Activated naive CD4-positive, alpha-beta T cell treated with anti-CD3 and anti-CD28 coated beads, Interleukin-2, amount 50 U/mL, for 72 hours (primary cell): ENCODE measurements at places on chromosomes 4 and X. TPM values are rescaled to one million over a fixed set of nuclear protein-coding genes. Genes with fewer than 3 reads are reported as not detected.

CC2D2A gene
- total RNA-seq = not detected

GLRA2 gene
- total RNA-seq = not detected

HSFX3 gene
- not detected for total RNA-seq

RASL11B gene
- 0.84 TPM for total RNA-seq

TEX13C gene
- not detected for total RNA-seq

PLAC1 gene
- total RNA-seq = not detected

S100P gene
- total RNA-seq = not detected

IQSEC2 gene
- total RNA-seq = 0.58 TPM

POF1B gene
- total RNA-seq = not detected

FGF13 gene
- total RNA-seq = not detected

PGAM4 gene
- total RNA-seq = 0.53 TPM

TMPRSS11B gene
- total RNA-seq = not detected

SSX7 gene
- total RNA-seq = not detected

BBS12 gene
- total RNA-seq = 0.96 TPM

PNCK gene
- 1.0 TPM for total RNA-seq

GRCh38 chrX:23887451-23887850 is 20.3 kb downstream of the APOO start:
- no peak for DNase-seq

DNA sequence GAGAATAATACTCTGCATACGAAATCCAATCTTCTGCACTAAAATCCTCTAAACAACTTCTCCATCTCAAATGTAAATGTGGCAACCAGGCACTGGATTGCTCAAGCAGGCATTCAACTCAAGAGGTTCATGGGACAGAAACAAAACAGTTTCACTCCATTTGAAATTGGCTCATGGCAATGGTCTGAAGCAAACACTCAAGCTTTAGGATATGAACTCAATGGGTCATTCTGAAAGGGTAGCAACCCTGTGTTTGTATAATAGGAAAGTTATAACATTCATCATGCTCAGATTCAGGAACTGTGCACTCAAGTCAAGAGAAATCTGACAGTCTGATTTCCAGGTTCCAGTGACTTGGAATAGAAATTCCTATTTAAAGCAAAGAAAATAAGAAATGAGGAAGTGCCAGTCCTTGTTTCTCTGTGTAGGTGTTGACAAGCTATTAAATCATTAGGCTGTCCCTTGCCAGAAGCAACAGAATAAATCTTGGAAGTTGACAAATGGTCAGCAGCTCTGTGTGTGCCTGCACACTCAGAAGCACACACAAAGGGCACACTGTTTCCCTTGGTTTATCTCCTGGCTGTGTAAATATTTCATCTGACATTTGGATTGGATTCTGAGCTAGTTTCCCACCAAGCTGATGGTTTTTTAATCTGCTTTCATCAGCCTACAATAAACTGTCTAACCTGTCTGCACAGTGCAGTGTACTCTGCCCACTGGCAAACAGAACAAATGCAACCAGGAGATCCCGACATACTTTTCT is 75.9 kb upstream of the CITED1 start:
- DNase-seq = no peak

DNA sequence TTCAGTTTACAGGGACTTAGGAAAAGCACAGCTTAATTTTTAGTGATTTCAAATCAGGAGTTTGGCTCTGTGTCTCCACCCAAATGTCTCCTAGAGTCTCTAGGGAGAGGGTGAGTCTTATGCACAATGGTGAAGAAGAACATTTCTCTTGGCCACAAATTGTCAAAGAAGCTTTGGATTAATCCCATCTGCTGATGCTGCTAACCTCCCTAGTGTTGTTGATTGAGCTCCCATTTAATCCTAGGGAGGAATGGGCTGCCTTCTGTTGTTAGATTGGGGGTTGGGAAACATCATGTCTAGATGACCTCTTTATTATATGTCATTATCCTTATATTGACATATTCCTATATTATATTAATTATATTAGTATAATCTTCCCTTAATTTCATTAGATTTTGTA is 50.0 kb upstream of the PASD1 start:
- DNase-seq = no peak

- peak; percentile 2 for DNase-seq
Observed at GRCh38 chrX:50881028-50881427, 29.5 kb upstream of the BMP15 start.

GRCh38 chr4:94802091-94802490 is 44.3 kb downstream of the BMPR1B start:
- no peak for DNase-seq

DNA sequence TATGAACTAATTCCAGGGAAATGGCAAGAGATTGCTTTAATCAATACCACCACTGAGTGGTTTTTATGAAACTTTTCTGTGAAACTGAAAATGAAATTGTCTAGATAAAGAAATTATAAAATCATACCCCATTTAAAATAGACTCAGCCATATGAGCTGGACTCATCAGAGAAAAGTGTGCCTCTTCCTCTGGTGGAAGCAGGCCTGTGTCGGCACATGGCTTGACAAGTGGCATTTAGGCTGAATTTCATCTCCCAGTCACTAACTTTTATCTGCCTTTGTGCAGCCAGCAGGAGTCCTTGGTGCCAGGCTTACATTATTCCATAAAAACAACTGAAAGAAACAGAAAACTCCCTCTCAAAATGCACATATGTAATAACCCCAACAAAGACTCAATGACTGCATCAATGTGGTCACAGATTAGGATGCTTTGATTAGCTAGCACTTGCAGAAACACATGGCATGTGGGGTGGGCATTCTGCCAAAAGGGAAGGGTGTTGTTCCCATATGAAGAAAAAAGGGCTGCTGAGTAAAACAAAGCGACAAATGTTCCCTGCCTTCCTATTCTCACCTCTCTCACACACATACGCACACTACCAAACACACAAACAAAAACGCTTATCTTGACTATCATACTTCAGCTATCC is 232.3 kb downstream of the PABPC4L start:
- DNase-seq = no peak

DNA sequence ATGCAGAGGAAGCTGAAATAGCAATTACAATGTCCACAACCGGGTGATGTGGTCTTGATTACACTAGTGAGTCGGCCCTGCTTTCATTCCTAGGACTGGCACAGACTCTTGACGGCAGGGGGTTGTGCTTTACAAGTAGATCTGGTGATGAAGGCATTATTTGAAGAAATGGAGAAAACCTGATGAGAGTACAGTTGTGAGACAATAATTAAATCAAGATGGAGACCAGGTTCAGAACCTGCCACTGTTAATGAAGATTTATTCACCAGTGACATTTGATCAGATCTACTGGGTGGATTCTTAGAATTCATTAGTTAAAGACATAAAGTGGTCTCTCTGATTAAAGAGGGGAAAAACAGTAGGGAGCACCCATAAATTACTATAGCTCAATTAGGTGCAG is 747.2 kb downstream of the STPG2 start:
- no peak for DNase-seq

DNA sequence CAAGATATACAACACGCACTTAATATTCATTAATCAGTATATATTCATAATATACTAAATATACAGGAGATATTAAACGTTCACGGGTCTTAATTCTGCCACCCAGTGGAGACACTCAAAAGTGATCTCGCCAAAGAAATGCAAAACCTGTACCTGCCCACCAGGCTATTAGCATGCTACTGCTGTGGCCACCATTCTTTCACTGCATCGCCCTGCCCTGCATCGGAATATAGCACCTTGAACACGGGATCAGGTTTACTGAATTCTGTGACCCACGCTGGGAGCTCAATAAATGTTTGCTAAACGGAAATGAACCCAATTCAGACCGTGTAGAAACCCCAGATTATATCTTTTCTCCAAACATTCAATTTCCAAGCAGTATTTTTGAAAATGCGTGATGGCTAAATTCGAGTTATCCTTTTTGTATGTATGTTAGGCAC is 840 bp upstream of the CLCN3 start:
- DNase-seq = no peak

DNA sequence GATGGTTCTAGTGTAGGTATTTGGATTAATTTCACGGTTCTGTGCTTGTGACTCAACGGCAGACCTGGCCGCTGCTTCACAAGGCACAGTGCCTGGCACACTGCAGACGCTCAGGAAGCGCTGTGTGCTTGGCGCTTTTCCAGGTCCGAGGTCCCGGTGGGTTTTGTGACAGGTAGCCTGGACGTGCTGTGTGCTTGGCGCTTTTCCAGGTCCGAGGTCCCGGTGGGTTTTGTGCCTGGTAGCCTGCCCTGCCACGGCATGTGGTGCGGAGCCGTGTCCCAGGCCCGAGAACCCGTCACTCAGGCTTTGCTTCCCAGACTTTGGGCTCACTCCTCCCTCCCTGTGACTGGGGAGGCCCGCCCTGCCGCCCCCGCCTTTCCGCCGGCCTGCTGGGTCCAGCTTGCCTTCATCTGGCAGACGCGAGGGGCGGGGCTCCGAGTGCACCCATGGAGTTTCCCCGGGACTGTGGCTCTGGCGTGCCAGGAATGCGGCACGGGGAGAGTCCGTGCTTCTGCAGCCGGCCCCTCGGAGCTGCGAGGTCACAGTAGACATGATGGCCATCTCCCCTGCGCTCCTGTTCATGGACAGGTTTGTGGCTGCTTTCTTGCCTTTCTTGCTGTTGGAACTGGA is 44.2 kb downstream of the TBC1D14 start:
- DNase-seq = no peak

GRCh38 chrX:136961594-136962135 is 72.1 kb downstream of the GPR101 start:
- DNase-seq = no peak

DNA sequence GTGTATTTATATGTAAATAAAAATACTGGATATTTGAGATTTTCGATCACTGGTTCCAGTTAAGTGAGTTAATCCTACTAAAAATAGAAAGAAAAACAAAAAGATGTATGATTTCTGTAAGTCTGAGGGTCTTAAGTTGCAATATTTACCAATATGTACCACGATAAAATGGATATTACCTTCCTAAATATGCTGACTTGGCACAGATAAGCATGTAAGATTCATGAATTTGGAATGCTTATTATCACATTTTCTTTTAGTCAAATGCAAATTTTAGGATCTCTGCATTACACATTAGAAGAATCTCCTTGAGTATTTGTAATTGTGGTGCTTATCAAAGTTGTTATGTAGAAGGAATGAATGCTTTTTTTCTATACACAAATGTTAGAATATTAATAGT is 1018.3 kb upstream of the GRID2 start:
- DNase-seq = no peak

DNA sequence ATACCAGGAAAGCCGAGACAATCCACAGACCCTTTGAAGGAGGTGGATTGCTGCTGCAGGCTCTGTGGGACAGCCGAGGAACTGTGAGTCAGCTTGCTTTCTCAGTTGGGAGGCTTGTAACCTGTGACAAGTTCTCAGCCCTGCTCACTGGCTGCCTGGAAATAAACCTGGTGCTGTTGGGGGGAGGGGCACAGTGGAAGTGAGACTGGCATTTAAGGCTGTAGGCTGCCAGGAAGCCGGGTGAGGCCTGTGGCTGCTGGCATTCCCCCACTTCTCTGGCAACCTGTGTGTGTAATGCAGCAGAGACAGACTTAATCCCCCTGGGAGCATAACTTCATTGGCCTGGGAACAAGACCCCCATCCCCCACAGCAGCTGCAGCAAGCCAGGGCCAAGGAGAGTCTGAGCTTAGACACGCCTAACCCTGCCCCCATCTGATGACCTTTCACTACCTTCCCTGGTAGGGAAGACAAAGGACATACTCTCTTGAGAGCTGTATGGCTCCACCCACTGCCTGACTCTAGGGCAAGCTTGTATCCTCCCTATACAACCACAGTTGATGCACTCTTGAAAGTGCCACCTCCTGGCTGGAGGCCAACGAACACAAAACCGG is 64.1 kb downstream of the ALPK1 start:
- DNase-seq = no peak

DNA sequence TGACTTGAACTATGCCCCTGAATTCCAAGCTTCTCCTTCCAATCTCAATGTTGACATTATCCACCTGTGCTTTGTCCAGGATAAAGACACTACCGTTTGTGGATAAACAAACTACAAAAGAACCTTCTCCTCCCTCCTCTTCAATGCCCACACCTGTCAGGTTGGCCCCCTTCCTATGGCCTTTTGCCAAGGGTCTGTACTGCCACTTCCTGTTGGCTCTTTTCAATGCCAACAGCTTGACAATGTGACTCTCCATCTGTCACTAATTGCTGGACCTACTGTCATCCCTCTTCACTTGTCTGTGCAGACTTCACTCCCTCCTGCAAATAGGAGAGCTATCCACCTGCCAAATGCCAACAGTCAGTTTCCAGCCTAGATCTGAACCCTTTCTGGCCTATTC is 35.8 kb upstream of the MID1 start:
- DNase-seq = no peak

GRCh38 chrX:55107911-55108310 is 19.1 kb downstream of the PAGE2 start:
- DNase-seq = no peak

GRCh38 chrX:110806145-110806544 is 10.5 kb upstream of the CHRDL1 start:
- DNase-seq = no peak
